ENCODE measurements at places on chromosomes 1 and 21.

- peak; percentile 22 for DNase-seq
Observed at GRCh38 chr21:16908077-16908476, 604.8 kb upstream of the CXADR start.

DNA sequence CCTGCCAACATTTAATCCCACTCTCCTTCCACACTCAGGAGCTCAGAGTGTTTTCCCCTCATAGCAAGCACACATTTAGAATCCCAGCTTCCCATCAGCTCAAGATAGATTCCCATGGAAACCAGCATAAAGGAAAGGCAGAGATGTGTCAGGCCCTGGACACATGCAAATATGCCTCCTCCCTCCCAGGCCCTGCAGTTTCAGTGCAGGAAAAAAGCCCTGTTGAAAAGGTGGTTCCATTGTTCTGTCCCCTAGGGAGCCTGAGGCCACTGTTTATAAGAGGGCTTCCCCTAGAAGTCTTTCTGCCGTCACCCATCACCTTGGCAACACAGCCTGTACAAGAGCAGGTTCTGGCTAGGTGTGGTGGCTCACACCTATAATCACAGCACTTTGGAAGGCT, 3.6 kb downstream of the CACNA1S start:
- no peak for DNase-seq

- DNase-seq: no peak
Observed at GRCh38 chr1:107689733-107690132, 275.2 kb downstream of the VAV3 start.

GRCh38 chr1:234303231-234303630, 70.0 kb upstream of the COA6 start:
- no peak for DNase-seq

Data from GM23248 (cell line).